Stimulated activated CD8-positive, alpha-beta memory T cell treated with anti-CD3 and anti-CD28 coated beads, Interleukin-4, amount 100 ng/mL, for 24 hours (primary cell): ENCODE measurements at places on chromosomes 2 and 18.

DNA sequence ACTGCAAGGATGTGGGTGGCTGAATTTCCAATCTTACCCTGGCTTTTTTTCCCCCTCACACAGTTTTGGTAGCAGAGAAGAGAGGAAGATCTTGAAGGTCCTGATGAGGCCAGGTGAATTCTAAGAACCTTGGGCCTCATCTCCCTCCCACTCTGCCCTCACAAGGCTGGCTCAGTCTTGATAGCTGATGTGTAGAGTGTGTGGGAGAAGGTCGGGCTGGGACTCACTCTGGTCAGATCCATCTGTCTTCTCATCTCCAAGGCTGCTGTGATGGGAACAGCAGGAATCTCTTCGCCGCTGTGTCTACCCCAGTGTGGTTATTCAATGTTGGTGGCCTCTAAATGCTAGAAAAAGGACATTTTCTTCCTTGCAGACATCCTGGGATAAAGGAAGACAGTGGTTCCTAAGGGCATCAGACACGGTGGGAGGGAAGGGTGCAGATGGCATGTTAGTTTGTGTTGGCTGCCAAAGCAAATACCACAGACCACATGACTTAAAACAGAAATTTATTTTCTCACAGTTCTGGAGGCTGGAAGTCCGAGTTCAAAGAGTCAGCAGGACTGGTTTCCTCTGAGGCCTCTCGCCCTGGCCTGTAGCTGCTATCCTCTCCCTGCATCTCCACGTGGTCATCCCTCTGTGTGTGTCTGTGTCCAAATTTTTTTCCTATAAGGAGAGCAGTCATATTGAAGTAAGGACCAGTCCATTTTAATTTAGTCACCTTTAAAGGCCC lies 37.6 kb upstream of the MGAT4A start:
- no peak for DNase-seq

- DNase-seq = no peak
These were observed 108.8 kb downstream of the FARSB start for GRCh38 chr2:222547083-222547482.

DNA sequence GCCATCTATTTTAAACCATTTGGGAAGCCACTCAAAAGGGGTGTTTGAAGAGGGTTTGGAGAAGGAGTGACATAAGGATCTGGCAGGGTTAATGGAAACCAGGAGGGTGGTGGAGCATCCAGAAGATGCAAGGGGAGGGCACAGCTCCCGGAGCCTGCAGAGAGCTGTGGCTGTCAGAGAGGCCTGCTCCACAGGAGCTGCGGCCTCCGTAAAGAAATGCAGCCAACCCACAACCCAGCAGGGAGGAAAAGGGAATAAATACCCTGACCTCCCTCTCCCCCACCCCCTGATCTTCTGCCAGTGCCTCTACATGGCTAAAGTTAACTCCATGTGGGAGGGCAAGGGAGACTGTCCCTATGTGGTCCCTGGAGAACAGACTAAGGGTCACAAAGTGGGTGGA lies 567.1 kb upstream of the POU3F3 start:
- no peak for DNase-seq

DNA sequence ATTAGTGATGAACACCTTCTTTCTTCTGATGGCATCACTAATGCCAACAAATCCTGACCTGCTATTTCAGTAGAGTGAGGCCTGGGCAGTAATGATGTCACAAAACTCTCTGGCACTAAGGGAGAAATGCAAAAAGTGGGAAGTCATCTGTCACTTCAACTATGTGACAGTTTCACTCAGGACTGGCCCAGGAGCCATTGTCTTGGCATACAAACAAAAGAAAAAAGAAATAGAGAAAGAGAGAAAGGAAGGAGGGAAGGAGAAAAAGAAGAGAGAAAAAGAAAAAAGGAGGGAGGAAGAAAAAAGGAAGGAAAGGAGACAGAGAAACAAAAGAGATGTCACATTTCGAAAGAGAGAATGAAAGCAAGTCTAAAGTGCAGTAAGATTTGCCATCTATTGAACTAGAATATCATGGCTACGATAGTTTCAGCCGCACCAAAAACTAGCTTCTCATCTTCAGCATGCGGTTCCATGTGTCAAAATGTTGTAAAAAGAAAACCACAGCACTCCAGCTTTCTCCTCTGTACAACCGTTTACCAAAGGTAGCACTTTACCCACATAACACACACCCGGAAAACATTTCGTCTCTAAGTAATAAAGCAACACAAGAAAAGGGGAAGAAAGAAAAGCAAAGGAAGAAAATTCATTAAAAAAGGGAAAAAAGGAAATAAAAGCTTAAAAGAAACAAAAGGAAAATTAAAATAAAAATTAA lies 50.1 kb downstream of the CD226 start:
- DNase-seq = no peak

DNA sequence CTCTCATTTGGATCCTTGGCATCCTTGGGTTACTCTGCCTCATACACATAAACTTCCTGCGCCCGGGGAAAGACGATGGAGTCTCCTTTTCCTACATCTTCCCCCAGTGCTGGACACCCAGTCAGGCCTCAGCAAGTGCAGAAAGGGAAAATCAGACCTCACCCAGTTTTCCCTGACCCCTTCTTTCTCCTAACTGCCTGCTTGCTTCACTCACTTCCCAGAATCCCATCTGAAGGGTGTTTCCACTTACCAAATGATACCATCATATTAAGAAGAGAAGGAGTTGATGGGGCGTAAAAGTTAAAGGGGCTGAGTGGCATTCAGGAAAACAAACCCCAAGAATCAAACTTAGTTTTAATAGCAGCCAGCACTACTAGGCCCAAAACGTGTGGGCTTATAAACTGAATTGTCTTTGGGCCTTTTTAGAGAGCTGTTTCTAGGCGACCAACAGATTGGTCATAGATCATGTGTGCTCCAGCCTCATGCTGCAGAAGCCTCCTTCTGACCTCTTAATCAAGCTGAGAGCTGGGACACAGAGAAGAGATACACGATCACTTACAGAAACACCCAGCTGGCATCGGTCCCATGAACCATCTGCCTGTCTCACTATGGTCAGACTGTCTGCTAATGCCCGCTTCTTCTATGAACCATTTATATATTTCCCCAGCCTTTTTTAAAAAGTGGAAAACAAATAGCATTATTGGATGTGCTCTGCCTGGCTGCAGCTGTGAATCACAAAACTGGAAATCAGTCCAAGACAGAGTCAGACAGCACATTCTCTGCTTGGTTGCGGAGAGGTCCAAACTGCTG lies 165.7 kb upstream of the SLC14A2 start:
- no peak for DNase-seq
